ENCODE measurements at places on chromosomes 7 and 10.

DNA sequence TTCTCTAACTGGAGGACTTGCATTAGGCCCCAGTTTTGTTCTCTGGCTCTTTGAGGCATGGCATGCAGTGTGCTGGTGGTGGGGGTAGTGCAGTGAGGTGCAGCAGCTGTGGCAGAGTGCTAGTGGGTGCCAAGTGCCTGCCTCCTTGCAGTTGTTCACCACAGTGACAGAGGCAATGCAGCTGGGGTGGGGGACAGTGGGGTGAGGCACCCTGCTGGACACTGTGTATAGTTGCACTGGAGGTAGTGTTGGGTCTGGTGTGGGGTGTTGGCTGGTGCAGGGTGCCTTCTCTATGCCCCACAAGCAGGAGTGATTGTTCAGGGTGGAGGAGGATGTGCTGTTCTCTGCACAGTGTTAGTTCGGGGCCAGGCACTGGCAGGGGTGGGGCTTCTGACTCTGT lies 21.7 kb upstream of the KEL start:
- DNase-seq, result no peak

GRCh38 chr7:45192621-45193041 lies 35.0 kb downstream of the RAMP3 start:
- no peak for DNase-seq

DNA sequence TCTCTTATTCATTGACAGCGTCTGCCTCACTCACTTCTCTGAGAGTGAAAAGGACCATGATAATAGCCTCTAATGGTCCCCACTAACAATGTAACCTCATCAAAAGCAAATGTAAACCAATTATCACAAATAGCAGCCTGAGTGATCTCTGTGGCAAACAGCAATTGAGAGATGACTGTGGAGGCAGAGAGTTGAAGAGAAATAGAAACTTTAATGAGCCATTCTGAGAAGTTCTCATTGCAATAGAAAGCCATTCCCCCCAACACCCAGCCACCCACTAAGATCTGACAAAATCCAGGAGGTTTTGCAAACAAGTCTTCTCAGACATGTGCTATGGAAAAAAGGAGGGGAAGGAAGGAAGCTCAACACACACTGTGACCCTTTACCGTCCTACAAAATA lies 44.2 kb upstream of the RNF148 start:
- DNase-seq, result no peak

- no peak for DNase-seq
Observed at GRCh38 chr10:48418189-48418788, 111.8 kb downstream of the MAPK8 start.

Measured in left ventricle myocardium superior (tissue), 1 donor.